Glomerular endothelial cell (primary cell): ENCODE measurements at places on chromosomes 1 and 21. TPM values are rescaled to one million over a fixed set of nuclear protein-coding genes. Genes with fewer than 3 reads are reported as not detected.

GBP7 gene
- not detected in 2 replicates for total RNA-seq

BARHL2 gene
- not detected in 2 replicates for total RNA-seq

GJA4 gene
- 3.2 and 62.1 TPM in 2 replicates for total RNA-seq

MROH9 gene
- not detected in 2 replicates for total RNA-seq

RNF186 gene
- not detected in 2 replicates for total RNA-seq

CCDC24 gene
- total RNA-seq, result 0.97 and 5.7 TPM in 2 replicates

TNFAIP8L2 gene
- total RNA-seq, result not detected in 2 replicates

HAO2 gene
- not detected in 2 replicates for total RNA-seq

NECTIN4 gene
- 0.76 TPM in 1 of 2 replicates, not detected in the other for total RNA-seq

CYP2J2 gene
- total RNA-seq, result 0.05 and 0.58 TPM in 2 replicates

GRCh38 chr1:7224081-7224534 is 438.9 kb downstream of the CAMTA1 start:
- no peak for DNase-seq

DNA sequence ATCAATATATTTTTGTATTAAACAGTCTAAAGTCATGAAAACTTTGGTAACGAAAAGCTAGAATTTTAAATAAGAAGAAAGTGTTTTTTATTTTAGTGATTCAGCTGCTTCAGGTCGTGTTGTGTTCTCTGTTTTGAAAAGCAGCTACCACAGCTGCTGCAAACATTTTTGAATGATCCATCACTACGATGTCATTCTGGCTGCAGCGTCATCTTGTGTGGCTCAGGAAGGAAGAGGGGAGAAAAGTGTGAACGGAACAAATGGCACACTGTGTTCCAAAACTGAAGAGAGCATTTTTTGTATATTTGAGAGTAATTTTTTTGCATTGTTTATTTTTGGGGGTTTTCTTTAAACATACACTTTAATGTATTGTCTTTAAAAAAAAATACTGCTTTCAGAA is 323.0 kb upstream of the ADGRL2 start:
- no peak for DNase-seq

DNA sequence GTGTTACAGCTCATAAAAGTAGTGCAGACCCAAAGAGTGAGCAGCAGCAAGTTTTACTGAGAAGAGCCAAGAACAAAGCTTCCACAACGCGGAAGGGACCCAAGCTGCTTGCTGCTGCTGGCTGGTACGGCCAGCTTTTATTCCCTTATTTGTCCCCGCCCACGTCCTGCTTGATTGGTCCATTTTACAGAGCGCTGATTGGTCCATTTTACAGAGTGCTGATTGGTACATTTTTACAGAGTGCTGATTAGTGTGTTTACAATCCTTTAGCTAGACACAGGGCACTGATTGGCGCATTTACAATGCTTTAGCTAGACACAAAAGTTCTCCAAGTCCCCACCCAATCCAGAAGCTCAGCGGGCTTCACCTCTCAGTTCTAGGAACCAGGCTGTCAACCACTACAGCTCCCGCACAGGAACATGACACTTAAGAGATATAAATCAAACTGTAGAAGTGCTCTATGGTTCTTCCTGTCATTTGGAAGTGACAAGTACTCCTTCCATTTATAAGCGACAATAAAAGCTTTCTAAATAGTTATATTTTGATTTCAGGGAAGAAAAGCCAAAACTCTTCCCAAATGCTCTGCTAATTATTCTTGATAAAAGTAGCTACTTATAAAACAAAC is 28.5 kb downstream of the RNF115 start:
- DNase-seq, result no peak

- no peak for DNase-seq
These were observed 76.2 kb downstream of the EIF4G3 start for GRCh38 chr1:21100481-21100921.

DNA sequence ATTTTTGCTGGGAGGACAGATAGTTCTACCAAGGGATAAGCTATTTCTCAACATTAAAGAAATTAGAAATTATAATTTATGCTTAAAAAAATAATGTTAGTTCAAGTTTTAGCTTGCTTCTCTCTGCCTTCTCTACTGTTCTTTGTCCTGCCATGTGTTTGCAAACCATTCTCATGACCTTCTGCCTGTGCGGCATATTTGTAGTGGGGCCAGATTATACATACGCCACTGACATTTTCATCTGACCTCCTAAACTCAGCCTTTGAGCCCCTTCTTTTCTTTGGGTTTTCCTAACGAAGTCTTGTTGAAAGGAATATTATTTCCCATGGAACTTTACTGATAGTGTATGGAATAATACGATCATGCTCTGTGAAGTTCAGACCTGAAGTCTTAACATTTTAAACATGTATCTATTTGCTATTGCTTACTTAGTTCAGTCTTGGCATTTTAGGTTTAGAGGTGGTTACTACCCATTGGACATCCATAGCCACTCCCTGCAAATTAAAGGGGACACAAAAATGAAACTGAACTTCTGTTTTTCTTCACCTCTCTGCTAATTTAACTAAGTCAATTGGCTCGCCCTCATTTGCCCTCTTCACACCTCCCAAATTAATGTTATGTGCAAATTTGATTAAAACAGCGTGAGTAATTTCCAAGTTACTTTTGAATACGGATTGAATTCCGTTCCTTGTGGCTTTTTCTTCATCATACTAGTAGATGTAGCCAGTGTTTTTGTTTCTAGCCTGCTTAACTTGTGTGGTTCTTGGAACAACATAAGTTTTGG is 15.6 kb downstream of the LRRC8D start:
- DNase-seq, result no peak

DNA sequence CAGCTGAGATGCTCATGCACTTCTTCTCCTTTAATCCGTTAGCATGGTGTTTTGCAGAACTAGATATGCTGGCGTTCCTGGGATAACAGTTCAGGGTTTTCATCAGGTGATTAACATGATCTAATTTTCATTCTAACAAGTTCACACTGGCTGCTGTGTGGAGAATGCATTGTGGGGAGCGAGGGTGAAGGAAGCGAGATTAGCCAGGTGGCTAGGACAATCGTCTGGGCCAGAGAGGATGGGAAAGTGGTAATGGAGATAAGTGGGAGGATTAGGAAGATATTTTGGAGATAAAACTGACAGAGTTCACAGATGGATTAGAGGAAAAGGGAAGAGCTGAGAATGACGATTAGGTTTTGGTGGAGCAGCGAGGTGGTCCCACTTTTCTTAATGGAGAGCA is 138.1 kb upstream of the MAGI3 start:
- DNase-seq, result no peak

DNA sequence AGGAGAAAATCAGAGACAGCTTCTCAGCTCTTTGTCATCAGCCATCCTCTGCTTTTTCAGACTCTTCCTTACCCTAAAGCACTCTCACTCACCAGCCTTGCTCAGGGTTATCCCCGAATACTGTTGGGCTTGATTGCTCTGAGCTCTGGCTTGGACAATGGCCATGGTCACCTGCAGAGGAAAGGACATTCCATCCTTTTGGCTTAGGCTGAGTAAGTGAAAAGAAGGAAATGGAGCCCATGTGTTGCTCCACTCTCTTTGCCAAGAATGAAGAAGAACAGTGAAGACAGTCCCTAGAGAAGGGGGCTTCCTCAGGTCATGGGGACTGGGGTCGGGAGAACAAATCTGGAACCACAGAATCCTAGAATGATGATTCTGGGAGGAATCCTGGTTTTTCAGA is 2.3 kb downstream of the MTMR11 start:
- no peak for DNase-seq

DNA sequence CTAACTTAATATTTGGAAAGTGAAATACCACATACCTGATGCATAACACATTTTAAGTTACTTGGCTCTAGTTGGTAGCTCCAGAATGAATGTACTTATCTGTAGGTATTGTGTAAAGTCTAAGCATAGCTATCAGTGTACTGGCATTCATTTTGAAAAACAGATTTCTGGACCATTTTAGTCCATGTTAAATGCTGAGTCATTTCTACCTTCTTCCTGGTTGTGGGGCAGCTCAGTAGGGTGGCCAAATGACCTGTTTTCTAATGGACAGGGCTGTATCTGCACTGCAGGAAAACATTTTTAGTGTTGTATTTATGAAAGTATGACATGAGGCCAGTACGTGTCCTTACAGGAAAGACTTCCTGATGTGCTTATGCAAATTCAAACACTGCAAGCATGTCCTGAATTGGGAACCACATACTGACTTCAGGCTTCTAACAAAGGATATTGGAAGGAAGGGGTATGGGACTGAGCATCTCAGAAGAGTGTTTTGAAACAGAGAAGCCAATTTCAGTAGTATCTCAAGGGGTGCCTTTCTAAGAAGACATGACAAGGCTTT is 300.3 kb upstream of the B3GALT2 start:
- no peak for DNase-seq

DNA sequence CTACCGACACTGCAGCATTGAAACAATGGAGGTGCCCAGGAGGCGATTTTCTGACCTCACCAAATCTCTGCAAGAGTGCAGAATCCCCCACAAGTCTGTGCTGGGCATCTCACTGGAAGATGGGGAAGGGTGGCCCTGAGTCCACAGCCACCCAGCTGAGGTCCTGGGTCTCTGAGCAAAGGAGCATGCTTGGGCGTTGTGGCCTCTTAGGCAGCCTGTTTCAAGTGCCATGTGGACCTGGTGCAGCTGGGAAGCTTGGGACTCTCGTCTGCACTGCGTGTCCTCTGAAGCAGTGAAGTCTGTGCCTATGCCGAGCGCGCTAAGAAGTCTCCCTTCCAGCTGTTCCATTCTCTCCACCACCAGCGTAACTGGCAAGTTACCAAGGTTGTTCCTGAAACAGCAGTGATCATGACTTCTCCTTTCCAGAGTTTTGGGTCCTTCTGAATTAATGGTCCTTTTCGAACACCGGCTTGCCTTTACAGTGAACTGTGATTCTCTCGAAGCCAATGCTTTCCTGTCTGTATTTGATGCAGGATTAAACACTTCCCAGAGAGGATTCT is 5.0 kb upstream of the PLA2G2C start:
- no peak for DNase-seq

- peak; percentile 34 for DNase-seq
These were observed 135.9 kb downstream of the TM2D1 start for GRCh38 chr1:61588736-61589672.

DNA sequence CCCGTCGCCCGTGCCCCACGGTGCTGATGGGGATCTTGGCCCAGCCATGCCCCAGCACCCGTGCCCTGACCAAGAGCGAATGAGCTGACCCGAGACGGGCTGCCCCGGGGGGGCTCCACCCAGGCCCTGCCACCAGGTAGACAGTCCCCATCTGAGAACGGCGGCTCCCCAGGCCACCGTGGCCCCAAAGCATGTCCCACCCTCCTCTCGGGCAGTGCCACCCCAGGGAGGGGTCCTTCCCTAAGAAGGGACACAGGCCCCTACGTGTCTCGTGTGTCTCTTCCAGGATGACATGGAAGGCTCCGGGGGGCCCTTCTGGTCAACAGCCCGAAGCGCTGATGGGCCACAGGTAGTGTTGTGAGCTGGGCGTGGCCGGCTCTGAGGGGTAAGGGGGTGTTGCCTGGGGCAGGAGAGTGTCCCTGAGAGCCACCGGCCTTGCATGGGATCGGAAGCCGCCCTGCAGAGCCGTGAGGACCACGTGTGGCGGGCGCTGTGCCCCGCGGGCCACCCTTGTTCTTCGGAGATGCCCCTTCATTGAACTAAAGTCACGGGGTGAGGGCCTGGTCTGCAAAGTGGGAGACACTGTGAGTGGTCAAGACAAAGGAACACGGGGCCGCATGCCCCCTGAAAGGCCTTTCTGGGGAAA is 55.0 kb downstream of the SLC19A1 start:
- DNase-seq, result no peak

GRCh38 chr1:235067396-235068157 is 61.1 kb downstream of the TOMM20 start:
- DNase-seq, result no peak

GRCh38 chr1:83931658-83932253 is 67.2 kb downstream of the TTLL7 start:
- DNase-seq, result peak; percentile 18

GRCh38 chr1:159436469-159436868 is 3.1 kb upstream of the OR10J1 start:
- no peak for DNase-seq

DNA sequence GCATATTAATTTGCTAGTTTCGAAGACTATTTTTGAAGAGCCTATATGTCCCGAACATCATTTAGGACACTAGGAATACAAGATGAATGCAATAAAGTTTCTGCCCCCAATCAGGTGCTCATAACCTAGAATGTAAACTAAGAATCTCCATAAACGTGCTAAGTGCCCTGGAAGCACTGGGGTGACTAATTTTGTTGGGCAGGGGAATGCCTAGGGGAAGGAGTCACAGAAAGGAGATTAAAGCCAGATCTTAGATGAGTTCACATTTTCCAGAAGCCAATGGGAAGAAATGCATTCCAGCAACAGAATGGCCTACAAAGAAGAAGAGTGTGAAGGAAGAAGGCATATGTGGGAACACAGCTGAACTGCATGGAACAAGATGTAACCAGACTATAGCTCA is 19.5 kb downstream of the SCYL3 start:
- DNase-seq, result no peak

GRCh38 chr21:41827951-41828883 is 50.9 kb downstream of the PRDM15 start:
- DNase-seq, result no peak

DNA sequence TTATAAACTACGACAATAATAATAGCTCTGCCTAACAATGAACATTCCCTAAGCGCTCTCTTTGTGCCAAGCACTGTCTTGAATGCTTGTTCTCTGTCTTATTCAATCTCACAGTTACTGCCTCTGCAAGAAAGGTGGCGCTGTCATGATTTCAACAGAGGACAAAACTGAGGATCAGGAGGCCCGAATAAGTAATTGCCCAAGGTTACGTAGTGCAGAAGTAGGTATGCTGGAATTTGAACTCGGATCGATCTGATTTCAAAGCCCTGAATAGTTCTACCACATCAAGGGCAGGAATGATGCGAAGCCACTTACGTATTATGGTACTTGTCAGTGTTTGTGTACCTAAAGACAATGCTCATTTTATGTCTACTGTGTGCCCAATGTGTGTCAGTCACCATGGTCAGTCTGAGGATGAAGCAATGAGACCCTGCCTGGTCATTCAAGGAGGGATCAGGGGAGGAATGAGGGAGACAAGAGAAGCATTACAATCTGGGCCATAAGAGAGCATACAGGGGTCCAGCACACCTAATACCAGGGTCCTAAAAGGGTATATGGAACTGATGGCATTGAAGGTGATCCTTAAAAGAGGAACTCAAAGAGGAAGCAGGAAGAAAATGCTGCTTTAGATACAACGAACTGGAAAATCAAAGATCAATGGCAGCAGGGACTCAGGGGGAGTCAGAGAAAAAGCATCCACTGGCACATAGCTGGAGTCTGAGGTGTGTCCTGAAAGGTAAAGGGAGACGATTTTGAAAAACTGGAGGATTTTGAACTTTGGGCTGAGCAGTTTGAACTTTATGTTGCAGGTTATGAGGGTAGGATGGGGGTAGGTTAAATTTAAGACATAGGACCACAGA is 389.2 kb downstream of the PLPP3 start:
- DNase-seq, result no peak

GRCh38 chr1:175548774-175549173 is 194.6 kb downstream of the TNR start:
- peak; percentile 68 for DNase-seq

- DNase-seq, result no peak
These were observed 44.8 kb downstream of the BACH1 start for GRCh38 chr21:29343519-29343918.

DNA sequence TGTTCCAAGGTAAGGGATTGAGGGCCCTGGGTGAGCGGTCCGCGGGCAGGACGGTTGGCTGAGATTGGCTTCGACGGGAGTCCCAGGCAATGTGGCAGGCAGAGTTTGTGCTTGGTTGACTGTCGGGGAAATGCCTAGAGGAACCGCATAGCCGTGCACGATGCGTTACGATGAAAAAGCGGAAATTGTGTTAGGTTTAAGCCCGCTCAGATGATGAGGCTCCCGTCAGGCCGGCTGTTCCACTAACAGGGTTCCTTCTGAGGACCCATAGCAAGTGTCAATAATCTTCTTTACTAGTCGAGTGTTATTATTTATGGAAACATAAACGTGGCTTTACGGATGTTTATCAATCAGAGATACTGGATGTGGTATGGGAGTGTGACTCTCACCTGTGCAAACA is 117.8 kb upstream of the COL6A1 start:
- DNase-seq, result no peak
